Naive thymus-derived CD4-positive, alpha-beta T cell (primary cell): ENCODE measurements at places on chromosomes 12 and 14.

- DNase-seq: no peak
These were observed 136.9 kb downstream of the FUT8 start for GRCh38 chr14:65549429-65549828.

GRCh38 chr14:103650213-103650612, 21.2 kb downstream of the KLC1 start:
- no peak for DNase-seq

- DNase-seq: no peak
These were observed 11.2 kb downstream of the DHRS7 start for GRCh38 chr14:60153991-60154390.

GRCh38 chr12:47214771-47215170, 135.0 kb upstream of the AMIGO2 start:
- no peak for DNase-seq

- no peak for DNase-seq
These were observed 261.9 kb downstream of the TMEM132D start for GRCh38 chr12:129641926-129642325.
